NCI-H748 treated with DMSO at 0.1 percent for 48 hours (cell line): ENCODE measurements at places on chromosomes 13 and 19.

DNA sequence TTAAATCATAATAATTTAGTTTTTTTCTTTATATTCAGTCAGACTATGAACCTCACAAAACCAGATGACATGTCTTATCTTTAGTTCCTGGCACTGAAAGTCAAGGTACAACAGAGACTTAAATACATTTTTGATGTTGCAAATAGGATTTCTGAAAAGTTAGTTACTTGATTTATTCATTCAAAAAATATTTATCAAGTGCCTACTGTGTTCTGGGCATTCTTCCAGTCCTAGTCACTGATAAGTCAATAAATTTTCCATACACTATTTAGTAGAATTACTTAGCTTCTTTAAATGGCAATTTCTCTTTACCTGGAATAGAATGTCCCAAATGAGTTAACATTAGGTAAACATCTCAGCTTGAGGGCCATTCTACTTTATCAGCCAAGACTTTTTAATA lies 938.3 kb upstream of the PCDH9 start:
- no peak for DNase-seq

DNA sequence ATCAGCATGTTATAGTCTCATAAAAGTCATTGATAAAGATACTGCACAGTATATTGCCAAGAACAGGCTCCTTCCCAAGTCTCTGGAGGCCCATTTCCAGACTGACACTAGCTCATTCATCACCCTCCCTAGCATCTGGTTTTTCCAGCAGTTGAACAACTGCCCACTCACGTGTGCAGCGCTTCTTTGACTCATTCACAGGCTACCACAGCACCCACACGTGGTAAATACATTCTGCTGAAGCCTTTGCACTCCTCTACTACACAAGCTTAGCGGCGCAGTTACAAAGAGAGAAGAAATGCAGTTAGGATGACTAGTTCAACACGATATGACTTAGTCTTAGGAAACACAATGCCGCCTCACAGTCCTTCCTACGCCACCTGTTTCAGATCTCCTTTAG lies 87.7 kb downstream of the DOCK9 start:
- no peak for DNase-seq

DNA sequence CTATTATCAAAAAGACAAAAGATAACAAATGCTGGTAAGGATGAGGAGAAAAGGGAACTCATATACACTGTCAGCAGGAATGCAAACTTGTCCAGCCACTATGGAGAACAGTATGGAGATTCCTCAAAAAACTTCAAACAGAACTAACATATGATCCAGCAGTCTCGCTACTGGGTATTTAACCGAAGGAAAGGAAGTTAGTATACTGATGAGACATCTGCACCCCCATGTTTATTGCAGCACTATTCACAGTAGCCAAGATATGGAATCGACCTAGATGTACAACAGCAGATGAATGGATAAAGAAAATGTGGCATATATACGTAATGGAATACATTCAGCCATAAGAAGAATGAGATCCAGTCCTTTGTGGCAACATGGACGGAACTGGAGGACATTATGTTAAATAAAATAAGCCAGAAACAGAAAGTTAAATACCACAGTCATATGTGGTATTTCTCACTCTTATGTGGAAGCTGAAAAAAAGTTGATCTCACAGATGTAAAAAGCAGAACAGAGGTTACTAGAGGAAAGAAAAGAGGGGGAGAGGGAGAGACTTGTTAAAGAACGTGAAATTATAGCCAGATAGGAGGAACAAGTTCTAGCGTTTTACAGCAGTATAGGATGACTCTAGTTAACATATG lies 83.2 kb downstream of the RUBCNL start:
- DNase-seq = no peak

DNA sequence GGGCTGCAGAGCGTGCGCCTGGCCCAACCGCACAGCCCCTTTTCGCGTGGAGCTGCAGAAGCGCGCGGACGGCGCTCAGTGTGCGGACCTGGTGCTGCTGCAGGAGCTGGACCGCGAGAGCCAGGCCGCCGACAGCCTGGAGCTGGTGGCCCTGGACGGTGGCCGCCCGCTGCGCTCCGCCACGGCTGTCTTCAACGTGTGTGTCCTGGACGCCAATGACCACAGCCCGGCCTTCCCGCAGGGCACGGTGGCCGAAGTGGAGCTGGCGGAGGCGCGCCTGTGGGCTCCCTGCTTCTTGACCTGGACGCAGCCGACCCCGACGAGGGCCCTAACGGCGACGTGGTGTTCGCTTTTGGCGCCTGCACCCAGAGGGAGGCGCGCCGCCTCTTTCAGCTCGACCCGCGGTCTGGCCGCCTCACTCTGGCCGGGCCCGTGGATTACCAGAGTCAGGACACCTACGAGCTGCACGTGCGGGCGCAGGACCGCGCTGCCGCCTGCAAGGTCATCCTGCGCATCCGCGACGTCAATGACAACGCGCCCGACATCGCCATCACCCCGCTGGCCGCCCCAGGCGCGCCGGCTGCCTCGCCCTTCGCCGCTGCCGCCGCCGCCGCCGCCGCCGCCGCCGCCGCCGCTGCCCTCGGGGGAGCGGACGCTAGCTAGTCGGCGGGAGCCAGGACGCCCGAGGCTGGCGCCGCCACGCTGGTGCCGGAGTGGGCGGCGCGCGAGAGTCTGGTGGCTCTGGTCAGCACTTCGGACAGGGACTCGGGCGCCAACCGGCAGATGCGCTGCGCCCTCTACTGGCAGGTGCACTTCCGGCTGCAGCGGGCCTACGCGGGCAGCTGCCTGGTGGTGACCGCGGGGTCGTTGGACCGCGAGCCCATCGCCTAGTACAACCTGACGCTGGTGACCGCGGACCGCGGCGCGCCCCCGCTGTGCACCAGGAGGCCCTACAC lies 172.2 kb downstream of the OLFM4 start:
- peak; percentile 16 for DNase-seq

- peak; percentile 77 for DNase-seq
These were observed 4.1 kb upstream of the EML2 start for GRCh38 chr19:45643024-45643926.

- DNase-seq = no peak
These were observed 86.1 kb downstream of the EDNRB start for GRCh38 chr13:77832339-77833100.

DNA sequence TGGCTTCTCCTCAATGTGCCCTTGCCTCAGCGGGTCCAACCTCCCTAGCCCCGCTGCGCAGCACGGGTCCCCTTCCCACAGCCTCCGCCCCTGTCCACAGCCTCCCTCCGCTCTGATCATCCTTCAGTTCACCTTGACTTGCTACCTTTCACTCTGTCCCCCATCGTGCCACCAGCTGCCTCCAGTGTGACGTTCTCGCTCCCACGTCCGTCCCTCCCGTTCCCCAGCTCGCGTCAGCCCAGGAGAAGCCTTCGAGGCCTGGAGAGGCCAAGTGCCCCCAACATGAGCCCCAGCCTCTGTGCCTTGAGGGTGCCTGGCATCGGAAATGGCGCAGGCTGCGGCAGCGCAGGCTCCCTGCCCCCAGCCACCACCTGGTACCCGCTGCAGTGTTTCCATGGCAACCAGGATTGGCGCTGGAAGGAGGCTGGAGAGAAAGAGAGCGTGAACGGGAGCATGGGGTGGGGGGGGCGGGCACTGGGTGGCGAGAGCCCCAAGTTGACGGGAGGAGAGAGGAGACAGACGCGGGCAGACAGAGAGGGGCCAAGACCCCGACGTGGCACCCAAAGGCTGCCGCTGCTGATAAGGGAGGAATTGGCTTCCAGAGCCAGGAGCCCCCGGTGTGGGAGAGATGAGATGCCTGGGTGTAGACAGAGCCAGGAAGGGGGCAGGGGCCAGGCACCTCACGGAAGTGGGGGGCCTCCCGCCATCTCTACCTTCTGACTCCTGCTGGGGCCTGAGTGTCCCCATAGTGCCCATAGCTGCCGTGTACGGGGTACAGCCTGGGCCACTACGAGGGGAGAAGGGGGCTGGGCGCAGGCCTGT lies 844 bp upstream of the ASPDH start:
- no peak for DNase-seq

DNA sequence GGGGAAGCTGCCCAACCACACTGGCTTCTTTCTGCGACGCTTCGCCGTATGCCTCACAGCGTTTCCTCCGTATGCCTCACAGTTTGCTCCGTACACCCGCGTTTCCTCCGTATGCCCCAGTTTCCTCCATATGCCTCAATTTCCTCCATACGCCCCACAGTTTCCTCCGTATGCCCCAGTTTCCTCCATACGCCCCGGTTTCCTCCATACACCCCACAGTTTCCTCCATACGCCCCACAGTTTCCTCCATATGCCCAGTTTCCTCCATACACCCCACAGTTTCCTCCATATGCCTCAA lies 22.6 kb downstream of the GAS6 start:
- DNase-seq = no peak
